ENCODE measurements at places on chromosomes 4 and X. TPM values are rescaled to one million over a fixed set of nuclear protein-coding genes. Genes with fewer than 3 reads are reported as not detected.

The TRAPPC11 gene
- total RNA-seq: 40.7 TPM

The LANCL3 gene
- total RNA-seq: not detected

The PCSK1N gene
- total RNA-seq: not detected

The UNC5C gene
- total RNA-seq: under 0.01 TPM

The PUDP gene
- total RNA-seq: 13.7 TPM

The PSAPL1 gene
- total RNA-seq: not detected

The KLHL2 gene
- 20.1 TPM for total RNA-seq

The FGF16 gene
- total RNA-seq: under 0.01 TPM

The PF4V1 gene
- total RNA-seq: 0.57 TPM

The ERVMER34-1 gene
- not detected for total RNA-seq

The PPM1K gene
- 25.6 TPM for total RNA-seq

The PGRMC2 gene
- total RNA-seq: 52.1 TPM

The L1CAM gene
- 18.2 TPM for total RNA-seq

The RHOH gene
- total RNA-seq: 0.44 TPM

The KCND1 gene
- under 0.01 TPM for total RNA-seq

The OCRL gene
- total RNA-seq: 15.3 TPM

The ZNF185 gene
- total RNA-seq: 2.0 TPM

The RNF175 gene
- total RNA-seq: not detected

The ZNF732 gene
- under 0.01 TPM for total RNA-seq

The DCAF4L1 gene
- under 0.01 TPM for total RNA-seq

The FAM53A gene
- 1.7 TPM for total RNA-seq

The TACC3 gene
- total RNA-seq: 37.7 TPM

The CTAG2 gene
- total RNA-seq: not detected

The ARHGAP36 gene
- not detected for total RNA-seq

The BTK gene
- total RNA-seq: not detected

The HPGD gene
- not detected for total RNA-seq

All from placental pericyte (primary cell).